RPMI8226 (cell line): ENCODE measurements at places on chromosomes 2 and 18.

DNA sequence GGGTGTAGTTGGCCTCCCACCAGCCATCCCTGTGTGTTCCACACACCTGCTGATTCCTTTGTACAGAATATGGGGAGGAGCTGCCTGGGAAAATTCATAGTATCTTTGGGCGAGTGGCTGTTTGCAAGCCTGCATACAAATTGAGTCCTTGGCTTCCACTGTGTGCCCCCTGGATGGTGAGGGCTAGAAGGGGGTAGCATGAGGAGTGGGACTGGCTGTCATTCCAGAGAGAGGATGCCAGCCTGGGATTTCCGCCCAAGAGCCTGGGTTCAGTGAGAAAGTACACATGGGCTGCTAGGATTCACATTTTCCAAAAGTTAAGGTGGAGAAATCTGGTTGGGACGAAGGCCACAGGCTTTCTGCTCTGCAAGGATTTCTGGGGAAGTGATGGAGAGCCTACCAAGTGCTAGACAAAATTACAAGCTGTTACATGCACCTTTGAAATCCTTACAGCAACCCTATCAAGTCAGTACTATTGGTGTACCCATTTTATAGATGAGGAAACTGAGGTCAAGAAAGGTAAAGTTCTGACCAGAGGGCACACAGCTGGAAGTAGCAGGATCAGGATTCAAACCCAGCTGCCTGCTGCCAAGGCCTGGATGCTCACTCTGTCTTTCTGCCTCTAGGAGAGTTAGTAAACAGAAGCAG is 606 bp upstream of the TOGARAM2 start:
- DNase-seq: no peak

DNA sequence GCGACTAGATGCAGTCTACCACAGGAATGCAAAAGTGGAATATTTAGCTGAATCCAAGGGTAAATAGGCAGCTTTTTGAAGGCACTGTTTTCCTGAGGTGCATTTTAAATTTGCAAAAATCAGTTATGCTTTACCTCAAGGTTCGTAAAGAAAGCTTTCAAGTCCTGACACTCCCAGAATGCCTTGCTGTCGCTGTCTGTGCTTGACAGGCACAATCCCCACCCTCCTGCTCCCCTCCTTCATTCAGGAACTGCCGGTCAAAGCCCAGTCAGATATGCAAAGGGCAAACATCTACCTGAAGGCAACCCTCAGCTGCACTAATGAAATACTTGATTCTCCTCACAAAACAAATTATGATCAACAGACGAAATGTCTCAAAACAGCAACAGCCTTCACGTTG is 97.4 kb upstream of the DDX18 start:
- DNase-seq: no peak

DNA sequence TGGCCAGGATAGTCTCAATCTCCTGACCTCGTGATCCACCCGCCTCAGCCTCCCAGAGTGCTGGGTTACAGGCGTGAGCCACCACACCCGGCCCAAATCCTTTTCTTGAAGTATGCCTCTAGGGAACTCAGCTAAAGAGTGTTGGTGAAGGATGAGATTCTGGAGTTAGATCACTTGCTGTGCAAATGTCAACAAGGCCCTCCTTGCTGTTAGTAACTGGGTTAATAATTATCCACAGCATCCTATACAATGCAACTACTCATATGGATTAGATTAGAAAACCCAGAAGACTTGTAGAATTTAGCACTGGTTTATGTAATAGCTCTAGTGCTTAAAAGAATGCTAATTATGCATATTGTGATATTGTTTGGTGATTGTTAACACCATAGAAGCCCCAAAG is 310.8 kb upstream of the TFPI start:
- DNase-seq: no peak

DNA sequence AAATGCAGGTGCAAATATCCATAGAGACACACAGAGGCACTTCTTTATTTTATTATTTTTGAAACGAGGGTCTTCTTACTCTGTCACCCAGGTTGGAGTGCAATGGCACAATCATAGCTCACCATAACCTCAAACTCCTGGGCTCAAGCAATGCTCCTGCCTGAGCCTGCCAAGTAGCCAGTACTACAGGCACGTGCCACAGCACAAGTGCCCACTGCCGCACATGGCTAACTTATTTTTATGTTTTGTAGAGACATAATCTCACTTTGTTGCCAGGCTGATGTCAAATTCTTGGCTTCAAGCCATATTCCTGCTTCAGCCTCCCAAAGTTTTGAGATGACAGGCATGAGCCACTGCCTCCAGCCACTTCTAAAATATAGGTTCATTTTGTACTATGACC is 537.6 kb downstream of the THSD7B start:
- no peak for DNase-seq

- DNase-seq: no peak
Measured at GRCh38 chr2:108079736-108080135, 93.4 kb downstream of the SLC5A7 start.

DNA sequence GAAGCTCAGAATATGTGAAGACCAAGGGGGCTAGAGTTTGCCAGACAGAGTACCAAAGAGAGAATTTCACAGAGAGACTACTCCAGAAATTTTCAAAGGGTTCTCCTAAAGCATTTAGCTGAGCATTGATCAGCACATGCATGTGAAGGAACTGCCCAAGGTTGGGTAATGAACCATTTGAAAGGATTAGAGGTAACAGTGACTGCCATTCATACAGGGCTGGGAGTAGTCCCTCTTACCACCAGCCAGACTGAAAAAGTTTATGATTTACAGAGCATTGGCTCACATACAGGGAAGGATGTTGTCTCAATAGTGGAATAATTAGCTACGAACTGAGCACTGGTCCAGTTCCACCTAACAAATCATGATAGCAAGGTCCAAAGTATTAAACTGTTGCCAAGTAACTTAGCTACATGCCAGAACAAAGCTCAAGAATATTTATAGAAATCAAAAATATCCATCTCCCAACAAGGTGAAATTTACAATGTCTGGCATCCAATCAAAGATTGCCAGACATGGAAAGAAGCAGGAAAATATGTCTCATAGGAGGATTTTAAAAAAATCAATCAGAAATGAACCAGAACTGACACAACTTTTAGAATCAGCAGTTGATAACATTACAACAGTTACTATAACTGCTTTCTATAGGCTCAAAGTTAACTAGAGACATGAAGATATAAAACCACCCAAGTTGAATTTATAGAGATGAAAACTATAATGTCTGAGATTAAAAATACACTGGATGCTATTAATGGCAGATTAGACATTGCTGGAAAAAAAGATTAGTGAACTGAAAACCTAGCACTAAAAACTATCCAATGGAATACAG is 25.7 kb upstream of the RNF103 start:
- no peak for DNase-seq
